ENCODE measurements at places on chromosomes 7 and 10.

DNA sequence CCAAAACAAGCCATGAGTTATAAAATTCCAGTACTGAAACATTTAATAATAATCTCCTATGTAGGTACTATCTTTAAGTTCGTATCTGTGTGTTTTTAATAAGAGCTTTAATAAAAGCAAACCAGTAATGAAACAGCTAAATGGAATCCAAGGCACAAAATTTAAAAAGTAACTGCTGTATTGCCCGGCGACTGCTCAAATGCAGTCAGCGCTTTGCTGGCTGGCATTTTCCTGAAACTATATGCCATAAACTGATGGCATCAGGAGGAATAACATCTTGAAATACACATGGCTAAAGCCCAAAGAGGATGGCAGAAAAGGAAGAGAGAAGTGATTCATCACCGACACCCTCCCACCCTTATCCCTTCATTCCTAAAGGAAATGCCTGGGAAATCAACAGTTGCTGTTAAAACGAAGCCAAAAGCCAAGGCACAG lies 133.1 kb downstream of the CUBN start:
- no peak for DNase-seq

- DNase-seq = peak; percentile 79
These were observed 33.0 kb upstream of the GALNTL5 start for GRCh38 chr7:151923097-151923876.

DNA sequence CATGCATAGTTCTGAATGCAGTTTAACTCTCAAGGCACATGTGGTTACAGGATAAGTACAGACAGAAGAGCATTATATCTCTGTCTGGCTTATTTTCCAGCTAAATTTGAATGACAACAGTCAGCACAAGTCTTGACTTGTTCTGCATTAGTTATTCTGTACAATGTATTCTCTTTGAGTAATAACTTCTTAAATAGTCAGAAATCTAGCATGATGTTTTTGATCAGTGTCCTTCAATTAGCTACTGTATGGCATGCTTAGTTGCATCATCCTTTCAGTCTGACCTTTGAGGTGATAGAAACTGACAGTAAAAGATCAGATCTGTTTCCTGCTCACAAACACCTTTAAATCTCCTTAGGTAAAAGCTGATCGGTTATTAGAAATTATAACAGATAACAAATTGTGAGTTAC lies 118.1 kb downstream of the ARL4A start:
- no peak for DNase-seq

- no peak for DNase-seq
These were observed 50.2 kb downstream of the ADCY1 start for GRCh38 chr7:45624392-45624760.

DNA sequence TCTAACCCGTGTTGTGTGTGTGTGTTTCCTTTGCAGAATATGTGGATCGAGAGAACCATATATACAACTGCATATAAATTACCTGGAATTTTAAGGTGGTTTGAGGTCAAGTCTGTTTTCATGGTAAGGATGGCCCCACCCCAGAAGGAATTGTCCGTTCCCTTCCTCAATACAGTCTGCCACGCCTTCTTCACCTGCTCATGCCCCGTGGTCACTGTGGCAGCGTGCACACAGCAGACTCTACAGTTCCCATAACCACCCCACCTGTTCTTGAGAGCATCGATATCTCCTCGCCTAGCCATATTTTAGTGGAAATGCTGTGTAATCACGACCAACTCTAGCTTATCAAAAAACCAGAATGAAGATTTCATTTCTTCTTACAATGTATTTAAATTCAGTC lies 134.0 kb upstream of the NPS start:
- DNase-seq = no peak

- DNase-seq = peak; percentile 57
These were observed 193.8 kb upstream of the CCDC6 start for GRCh38 chr10:60099998-60100747.

DNA sequence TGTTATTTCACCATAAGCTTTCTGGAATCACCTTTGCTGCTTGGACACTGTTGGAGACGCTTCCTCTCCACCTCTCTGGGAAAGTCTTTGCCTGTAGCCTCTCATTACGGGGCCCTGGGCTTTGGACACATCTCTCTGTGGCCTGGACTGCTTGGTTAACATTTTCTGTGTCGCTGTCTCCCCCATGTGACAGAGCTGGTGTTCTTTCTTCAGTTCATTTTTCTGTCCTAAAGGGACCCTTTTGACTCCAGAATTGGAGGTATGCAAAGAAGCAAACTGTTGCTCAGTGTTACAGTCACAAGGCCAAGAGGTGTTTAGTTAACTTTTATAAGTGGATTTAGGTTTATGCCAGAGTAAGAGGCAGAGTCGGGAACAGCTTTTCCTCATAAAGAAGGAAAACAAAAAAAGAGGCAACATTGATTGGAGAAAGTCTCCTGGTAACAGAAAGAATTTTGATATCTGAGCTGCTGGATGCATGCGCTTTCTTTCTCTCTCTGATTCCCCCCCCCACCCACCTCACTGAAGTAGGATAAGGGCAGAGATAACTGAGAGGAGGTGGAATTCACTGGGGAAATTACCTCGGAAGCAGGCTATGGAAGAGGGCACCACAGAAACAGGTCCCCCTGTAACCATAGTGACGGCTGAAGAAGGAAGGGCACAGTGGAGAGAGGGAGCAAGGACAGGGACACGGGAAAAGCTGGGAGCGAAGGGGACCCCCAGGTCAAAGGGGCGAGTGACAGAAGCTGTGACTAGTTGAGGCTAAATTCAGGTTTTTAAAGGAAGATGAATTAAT lies 57.8 kb downstream of the LGI1 start:
- DNase-seq = peak; percentile 46

DNA sequence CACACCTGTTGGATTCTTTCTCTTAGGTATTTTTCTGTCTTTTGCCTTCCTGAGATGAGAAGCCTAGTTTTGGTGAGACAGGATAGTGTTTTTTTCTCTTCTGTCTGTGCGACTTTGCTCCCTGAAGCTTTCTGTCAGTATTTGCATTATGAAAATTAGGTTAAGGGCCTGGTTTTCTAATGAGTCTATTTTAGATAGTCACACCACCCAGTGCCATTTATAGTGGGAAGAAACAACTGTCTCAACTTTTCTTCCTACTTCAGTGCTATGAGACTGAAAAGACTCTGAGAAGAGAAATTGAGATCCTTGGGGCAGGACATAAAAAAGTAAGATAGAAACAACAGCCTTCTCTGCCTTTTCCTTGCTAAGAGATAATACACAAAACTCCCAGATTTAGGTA lies 53.6 kb downstream of the MINPP1 start:
- no peak for DNase-seq

DNA sequence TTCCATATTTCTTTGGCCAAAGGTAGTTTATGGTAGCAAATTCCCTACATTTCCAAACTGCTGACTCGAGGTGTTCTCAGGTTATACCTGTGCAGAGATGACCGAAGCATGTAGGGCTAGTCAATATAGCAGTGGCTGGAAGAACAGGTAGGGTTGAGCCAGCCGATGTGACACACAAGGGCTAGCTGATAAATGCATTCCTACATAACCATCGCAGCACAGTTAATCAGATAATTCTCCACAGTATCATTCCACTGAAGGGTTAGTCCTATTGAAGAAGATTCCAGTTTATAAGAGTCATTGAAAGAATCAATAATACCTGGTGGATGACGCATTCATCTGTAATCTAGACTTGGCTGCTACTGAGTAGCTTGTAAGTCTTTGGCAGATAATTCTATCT lies 220.0 kb downstream of the KIF20B start:
- no peak for DNase-seq

- no peak for DNase-seq
These were observed 114.5 kb downstream of the PLCE1 start for GRCh38 chr10:94108200-94108599.

DNA sequence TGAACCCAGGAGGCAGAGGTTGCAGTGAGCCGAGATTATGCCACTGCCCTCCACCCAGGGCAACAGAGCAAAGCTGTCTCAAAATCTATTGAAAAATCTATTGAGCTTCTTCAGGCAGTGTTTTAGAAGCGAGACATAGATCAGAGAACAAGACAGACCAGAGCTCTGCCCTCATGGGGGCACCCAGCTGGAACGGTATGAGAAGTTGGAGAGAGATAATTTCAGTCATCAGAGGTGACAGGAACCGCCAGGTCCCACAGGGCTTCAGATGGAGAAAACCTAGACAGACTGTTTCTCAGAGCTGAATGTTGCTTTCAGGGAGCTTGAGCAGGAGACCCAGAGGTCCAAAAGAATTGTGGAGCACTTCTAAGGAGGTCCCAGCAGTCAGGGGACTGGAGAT lies 14.2 kb upstream of the GTF2IRD1 start:
- no peak for DNase-seq

DNA sequence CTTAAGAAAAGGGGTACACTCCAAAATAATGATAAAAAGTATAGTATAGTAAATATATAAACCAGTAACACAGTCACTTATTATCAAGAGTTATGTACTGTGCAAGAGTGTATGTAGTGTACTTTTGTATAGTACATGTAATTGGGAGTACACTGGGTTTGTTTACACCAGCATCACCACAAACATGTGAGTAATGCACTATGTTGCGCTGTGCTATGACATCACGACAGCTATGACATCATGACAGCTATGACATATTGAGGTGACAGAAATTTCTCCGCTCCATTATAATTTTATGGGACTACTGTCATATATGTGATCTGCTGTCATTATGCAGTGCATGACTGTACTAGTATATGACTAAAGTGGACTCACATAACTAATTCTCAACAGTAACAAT lies 84.6 kb downstream of the KMT2C start:
- peak; percentile 24 for DNase-seq

DNA sequence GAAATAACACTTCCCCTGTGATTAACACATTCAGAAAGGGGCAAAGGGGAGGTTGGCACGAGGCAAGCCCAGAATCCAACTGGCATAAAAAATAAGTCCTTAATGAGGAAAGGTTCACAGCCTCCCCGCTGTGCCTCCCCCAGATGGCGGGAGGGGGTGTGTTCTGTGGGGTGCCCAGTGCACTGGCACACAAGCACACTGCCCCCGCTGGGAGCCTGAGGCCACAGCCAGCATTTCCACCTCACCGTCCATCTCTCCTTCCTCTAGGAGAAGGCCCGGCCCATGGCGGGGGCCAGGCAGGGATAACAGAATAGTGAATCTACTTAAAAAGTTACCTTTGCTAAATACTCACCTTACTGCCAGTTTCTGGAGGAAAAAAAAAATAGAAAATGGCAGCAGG lies 43.2 kb downstream of the PRKAG2 start:
- DNase-seq = no peak

DNA sequence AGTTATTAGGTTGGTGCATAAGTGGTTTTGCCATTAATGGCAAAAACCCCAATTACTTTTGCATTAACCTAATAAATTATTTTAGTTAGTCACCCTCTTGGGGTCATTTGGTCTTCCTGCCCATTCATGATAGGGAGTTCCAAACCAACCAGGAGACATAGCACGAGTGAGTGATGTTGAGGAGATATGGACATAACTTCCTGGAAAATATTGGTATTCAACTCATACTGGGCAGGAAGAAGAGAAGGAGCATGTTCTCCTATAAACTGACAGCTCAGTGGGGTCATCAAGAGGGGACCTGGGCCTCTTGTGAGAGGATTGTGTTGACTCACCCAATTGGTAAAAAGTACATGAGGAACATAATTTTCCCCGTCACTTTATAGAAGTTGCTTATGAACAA lies 23.7 kb downstream of the SPAG6 start:
- DNase-seq = no peak

GRCh38 chr7:264541-265191 lies 25.3 kb upstream of the FOXL3 start:
- no peak for DNase-seq
